ENCODE measurements at places on chromosomes 1 and 21. TPM values are rescaled to one million over a fixed set of nuclear protein-coding genes. Genes with fewer than 3 reads are reported as not detected.

Gene PGLYRP4
- not detected for total RNA-seq

Gene THEMIS2
- total RNA-seq = 7.1 TPM

Gene HFM1
- total RNA-seq = 0.49 TPM

Gene ANGPTL1
- total RNA-seq = 26.6 TPM

Gene AHCYL1
- total RNA-seq = 32.7 TPM

Gene THEM5
- total RNA-seq = not detected

Gene OR2T29
- total RNA-seq = not detected

Gene GNPAT
- 33.0 TPM for total RNA-seq

Gene VANGL2
- total RNA-seq = 0.49 TPM

Gene TNFRSF4
- 1.9 TPM for total RNA-seq

Gene TNFSF4
- 5.3 TPM for total RNA-seq

Gene AJAP1
- total RNA-seq = not detected

Gene SSX2IP
- 8.4 TPM for total RNA-seq

Gene COL11A1
- total RNA-seq = 0.18 TPM

Gene MRPS21
- 46.4 TPM for total RNA-seq

Gene RGSL1
- not detected for total RNA-seq

Gene GRIK3
- total RNA-seq = not detected

Gene AIRE
- not detected for total RNA-seq

Gene CDKN2C
- total RNA-seq = 18.8 TPM

Gene ZNF593OS
- not detected for total RNA-seq

Gene C8A
- total RNA-seq = not detected

Gene TMEM52
- 0.54 TPM for total RNA-seq

Gene S100A14
- not detected for total RNA-seq

Gene AMY1B
- not detected for total RNA-seq

Gene GALE
- total RNA-seq = 23.1 TPM

Gene CSF3R
- total RNA-seq = not detected

Gene PLA2G2A
- 9.4 TPM for total RNA-seq

Gene CRYZ
- total RNA-seq = 17.9 TPM

Gene RHD
- total RNA-seq = not detected

Gene LYPD8
- not detected for total RNA-seq

Gene KRTAP7-1
- total RNA-seq = not detected

Gene MCOLN3
- not detected for total RNA-seq

Gene TAF1A
- 6.3 TPM for total RNA-seq

Gene DYRK1A
- total RNA-seq = 25.5 TPM

Data from cardiac atrium fibroblast (primary cell).